ENCODE measurements at places on chromosomes 13 and 19.

DNA sequence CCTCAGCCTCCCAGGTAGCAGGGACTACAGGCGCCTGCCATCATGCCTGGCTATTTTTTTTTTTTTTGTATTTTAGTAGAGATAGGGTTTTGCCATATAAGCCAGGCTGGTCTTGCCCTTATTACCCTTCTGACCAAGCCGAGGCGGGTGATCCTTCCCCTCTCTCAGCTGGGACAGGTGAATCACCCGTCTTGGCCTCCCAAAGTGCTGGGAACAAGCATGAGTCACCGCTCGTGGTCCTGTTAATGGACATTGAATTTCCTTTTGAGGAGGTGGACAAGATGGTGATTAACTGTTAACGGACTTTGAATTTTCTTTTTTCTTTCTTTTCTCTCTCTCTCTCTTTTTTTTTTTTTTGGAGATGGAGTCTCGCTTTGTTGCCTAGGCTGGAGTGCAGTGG lies 10.6 kb downstream of the CD70 start:
- no peak for DNase-seq

GRCh38 chr19:1291761-1292418 lies 6.2 kb downstream of the EFNA2 start:
- no peak for DNase-seq

DNA sequence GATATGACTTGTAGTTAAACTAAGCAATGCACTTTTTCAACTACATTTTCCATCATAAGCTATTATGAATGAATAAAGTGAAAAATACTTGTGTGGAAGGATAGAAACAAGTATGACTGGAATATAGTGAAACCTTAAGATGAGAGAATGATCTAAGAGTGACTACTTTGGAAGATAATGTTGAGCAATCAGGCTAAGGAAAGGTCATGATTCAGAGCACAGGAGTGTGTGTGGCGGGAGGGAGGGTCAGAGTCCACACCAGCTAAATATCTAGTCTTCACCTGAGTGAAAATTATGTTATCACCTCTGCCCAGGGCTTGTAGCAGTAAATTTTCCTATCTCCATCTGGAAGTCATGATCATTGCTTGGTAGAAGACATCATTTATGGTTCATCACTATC lies 833.4 kb upstream of the ATXN8OS start:
- no peak for DNase-seq

DNA sequence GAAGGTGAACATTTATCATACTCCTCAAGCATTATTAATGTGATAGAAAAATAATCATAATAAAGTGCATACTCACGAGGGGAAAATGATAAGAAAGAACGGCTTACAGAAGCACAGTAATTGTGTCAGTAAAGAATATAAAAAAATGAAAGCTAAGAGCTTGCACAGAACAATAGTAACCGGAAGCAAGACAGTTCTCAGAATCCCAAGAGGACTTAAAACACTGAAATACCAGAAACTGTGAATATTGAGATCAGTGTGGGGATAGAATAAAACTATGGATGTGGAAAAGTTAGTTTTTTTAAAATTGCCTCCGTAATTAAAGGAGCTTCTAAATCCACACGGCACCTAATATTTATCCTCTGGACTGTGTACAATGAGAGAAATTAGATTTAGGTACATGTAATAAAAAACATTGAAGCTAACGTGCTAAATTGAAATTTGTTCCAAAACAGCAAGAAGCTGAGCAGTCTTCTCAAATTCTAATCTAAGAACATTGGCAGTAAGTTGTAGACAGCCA lies 482.7 kb downstream of the SLITRK6 start:
- DNase-seq = no peak

GRCh38 chr19:14096272-14096992 lies 5.9 kb upstream of the SAMD1 start:
- no peak for DNase-seq

Data from COR-L47 (cell line).